Upper lobe of right lung (tissue), 1 donor: ENCODE measurements at places on chromosomes 2 and 18. TPM values are rescaled to one million over a fixed set of nuclear protein-coding genes. Genes with fewer than 3 reads are reported as not detected.

Gene CHRND
- not detected for total RNA-seq

Gene SCN3A
- 2.1 TPM for total RNA-seq

DNA sequence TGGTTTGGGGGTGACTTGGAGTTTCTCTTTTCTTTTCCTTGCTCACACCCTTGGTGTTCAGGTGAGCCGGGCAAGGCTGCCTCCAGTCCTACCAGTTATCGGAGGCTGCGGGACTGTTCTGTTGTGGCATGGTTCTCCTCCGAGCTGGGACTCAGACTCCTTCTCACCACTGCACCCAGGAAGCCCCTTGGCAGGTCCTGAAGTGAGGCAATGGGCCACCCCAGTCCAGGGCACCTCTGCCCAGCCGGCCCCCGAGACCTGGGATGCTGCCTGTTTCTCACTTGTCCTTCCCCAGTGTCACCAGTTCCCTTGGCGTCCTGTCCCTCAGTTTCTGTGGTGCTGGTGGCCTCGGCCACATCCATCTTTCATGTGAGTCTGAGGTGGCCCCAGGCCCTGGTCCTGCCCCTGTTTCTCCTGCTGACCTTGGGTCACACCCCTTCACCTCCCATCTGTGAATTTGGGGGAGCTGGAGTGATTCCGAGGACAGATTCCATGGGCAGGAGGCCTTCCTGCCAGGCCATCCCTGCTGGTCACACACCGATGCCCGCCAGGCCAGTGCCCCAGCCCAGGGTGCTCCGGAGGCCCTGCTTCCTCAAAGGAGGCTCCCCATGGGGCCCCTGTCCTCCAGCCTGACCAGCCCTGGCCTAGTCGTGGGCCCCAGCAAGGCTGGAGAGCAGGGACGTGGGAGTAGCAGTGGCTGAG lies 6.6 kb upstream of the KLHL30 start:
- no peak overlapping the region for H3K27ac ChIP-seq
- H3K4me1 ChIP-seq = no peaks in the 10 kb centered on the region
- H3K36me3 ChIP-seq = no peaks in the 10 kb centered on the region
- no peak overlapping the region for H3K4me3 ChIP-seq
- no peak for DNase-seq

- H3K27me3 ChIP-seq = no peaks in the 10 kb centered on the region
- H3K36me3 ChIP-seq = no peaks in the 10 kb centered on the region
These were observed 108.9 kb upstream of the XPO1 start for GRCh38 chr2:61647044-61647443.

DNA sequence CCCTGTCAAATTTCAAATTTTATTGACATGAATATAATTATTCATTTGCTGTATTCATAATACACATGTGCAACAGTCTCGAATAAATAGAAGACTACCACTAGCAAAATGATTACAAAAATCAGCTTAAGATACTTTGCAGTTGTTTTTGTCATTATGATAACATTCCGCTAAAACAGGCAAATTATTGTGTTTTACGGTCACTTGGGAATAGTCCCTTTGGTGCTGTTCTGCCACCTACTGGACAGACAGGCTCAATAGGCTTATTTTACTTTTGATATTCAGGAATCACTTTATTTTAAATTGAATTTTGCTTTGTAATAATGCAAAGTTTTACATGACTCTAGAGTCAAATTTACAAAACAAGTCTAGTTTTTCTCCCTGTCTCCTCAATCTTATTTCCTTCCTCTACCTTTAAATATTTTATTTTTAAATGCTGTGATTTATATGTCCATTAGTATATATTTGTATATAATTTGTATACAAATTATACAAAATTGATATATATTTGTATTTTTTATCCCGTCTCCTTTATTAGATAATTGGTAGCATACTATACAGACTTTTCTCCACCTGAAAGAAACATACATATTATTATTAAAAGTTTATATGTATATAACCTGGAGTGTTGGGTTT lies 456.3 kb downstream of the DLGAP1 start:
- H3K4me1 ChIP-seq = no peaks in the 10 kb centered on the region
- H3K4me3 ChIP-seq = no peak overlapping the region
- H3K27ac ChIP-seq = no peak overlapping the region
- H3K27me3 ChIP-seq = no peaks in the 10 kb centered on the region
- no peaks in the 10 kb centered on the region for H3K36me3 ChIP-seq
